ENCODE measurements at places on chromosomes 6 and 20. TPM values are rescaled to one million over a fixed set of nuclear protein-coding genes. Genes with fewer than 3 reads are reported as not detected.

DNA sequence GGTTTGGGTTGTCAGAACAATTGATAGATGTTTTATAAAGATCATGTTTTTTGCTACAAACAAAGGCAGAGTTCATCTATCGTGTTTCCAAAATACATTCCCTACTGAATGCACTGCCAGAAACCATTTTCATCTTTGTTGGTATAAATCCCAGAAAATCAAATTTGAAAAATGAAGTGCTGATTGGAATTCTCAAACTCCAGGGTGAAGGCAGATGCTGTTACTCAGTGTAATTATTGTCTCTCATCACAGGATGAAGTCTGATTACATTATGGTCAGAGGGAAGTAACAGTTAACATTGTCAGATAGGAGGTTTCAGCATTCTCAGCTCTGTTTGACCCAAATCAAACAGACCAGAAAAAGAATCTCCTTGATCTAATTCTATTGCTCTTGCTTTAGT is 198.4 kb upstream of the KCNK16 start:
- peaks cover 8% of the 10 kb centered on the region for H3K27me3 ChIP-seq
- no peak for DNase-seq
- H3K4me1 ChIP-seq: no peaks in the 10 kb centered on the region
- no peak overlapping the region for H3K27ac ChIP-seq
- no peak overlapping the region for H3K4me3 ChIP-seq

DNA sequence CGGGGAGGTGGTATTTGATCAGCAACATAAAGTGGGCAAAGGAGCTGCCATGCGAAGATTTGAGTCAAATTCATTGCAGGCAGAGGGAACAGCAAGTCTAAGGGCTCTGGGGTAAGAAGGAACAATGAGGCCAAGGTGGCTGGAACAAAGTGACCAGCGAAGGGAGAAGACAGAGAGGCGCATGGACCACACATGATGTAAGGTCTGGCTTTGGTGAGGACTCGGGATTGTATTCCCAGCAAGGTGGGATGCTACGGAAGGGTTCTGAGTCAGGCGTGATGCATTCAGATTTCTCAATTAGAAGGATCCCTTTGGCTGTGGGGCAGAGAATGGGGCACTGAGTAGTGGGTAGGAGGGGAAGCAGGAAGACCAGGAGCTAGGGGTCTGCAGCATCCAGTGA is 30.7 kb upstream of the CDH22 start:
- H3K4me1 ChIP-seq: peaks cover 3% of the 10 kb centered on the region
- no peak overlapping the region for H3K27ac ChIP-seq
- DNase-seq: no peak
- H3K27me3 ChIP-seq: peaks cover 24% of the 10 kb centered on the region
- H3K4me3 ChIP-seq: no peak overlapping the region

DNA sequence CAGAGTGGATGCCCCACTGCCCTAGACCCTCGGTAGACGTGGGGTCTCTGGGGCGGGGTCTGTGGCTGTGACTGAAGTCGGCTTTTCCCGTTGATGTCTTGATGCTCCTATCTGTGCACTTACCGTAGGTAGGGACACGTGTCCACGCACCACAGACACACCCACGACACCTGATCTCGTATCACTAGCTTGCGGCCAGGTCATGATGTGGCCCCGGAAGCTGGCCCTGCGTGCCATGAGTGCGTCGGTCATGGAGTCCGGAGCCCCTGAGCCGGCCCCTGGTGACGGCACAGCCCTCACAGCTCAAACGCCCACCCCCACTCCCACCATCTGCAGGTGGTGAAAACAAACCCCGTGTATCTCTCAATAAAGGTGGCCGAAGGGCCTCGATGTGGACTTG is 33.9 kb upstream of the MRGBP start:
- H3K36me3 ChIP-seq: no peaks in the 10 kb centered on the region
- DNase-seq: no peak
- H3K4me1 ChIP-seq: no peaks in the 10 kb centered on the region
- H3K27me3 ChIP-seq: peaks cover 7% of the 10 kb centered on the region
- peak overlapping the region; percentile 50 for H3K27ac ChIP-seq
- no peak overlapping the region for H3K4me3 ChIP-seq

DNA sequence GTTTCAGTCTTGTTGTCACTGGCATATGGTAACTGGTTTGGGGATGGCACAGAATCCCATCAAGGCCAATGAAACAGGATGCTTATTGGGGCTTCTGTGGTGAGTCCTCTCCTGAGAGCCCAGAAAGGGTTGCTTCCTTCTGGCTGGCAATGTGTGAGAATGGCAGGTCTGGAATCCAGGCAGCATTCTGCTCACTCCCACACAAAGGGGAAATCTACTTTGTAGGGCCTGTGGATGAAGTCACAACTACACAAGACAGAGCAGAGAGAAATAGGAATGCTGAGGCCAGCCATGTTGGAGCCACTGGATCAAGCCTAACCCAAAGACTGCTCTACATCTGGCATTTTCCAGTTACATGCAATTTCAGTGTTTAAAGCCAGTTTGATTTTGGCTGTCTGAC is 15.7 kb downstream of the PLAGL2 start:
- H3K4me3 ChIP-seq: no peak overlapping the region
- H3K27ac ChIP-seq: no peak overlapping the region
- no peak for DNase-seq
- no peaks in the 10 kb centered on the region for H3K27me3 ChIP-seq

GRCh38 chr6:72787391-72788031 is 165.6 kb downstream of the KCNQ5 start:
- no peaks in the 10 kb centered on the region for H3K4me1 ChIP-seq
- no peak overlapping the region for H3K4me3 ChIP-seq
- H3K27me3 ChIP-seq: no peaks in the 10 kb centered on the region
- no peaks in the 10 kb centered on the region for H3K36me3 ChIP-seq
- DNase-seq: no peak
- H3K27ac ChIP-seq: no peak overlapping the region

DNA sequence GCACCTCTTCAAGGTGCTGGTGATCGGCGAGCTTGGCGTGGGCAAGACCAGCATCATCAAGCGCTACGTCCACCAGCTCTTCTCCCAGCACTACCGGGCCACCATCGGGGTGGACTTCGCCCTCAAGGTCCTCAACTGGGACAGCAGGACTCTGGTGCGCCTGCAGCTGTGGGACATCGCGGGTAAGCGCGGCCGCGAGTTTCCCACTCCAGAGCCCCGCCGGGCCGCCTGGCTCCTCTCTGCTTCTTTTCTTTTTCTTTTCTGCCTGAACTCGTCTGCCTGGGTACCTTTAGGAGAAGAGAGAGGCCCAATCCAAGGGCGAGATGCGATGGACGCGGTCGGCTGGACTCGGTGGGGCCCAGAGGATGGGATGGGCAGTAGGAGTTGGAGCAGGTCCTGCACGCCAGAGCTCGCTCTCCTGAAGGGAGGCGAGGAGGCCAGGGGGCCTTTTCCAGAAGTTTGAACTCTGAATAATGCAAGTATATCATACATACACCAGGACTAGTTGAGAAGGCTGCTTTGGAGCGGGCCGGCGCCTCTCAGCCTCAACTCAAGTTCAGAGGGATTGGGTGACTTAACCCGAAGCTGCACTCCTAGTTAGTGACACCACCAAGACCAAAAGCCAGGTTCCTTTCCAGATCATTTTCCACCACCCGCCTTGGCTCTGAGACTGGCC is 445 bp downstream of the RAB32 start:
- H3K36me3 ChIP-seq: no peaks in the 10 kb centered on the region
- H3K27me3 ChIP-seq: peaks cover 37% of the 10 kb centered on the region
- H3K4me3 ChIP-seq: peak overlapping the region; percentile 74
- no peak for DNase-seq

DNA sequence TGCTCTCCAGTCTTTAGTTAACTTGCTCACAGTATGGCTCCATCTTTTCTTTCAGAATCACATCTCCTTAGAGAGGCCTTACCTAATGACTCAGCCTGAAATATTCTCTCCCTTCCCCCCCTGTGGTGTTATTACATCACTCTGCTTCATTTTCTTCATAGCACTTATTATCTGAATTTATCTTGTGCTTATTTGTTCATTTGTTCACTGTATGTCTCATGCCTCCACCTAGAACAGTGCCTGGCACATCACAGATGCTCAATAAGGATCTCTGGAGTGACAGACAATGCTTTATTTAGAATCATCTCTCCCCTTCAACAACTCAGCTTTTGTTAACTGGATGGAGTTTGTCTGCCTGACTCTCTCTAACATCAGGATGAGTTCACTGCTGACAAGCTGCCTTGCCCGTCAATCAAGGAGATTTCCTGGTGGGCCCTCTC is 96.6 kb upstream of the MAN1A1 start:
- peaks cover 38% of the 10 kb centered on the region for H3K4me1 ChIP-seq
- H3K27ac ChIP-seq: no peak overlapping the region
- H3K27me3 ChIP-seq: no peaks in the 10 kb centered on the region
- H3K4me3 ChIP-seq: no peak overlapping the region
- no peak for DNase-seq

DNA sequence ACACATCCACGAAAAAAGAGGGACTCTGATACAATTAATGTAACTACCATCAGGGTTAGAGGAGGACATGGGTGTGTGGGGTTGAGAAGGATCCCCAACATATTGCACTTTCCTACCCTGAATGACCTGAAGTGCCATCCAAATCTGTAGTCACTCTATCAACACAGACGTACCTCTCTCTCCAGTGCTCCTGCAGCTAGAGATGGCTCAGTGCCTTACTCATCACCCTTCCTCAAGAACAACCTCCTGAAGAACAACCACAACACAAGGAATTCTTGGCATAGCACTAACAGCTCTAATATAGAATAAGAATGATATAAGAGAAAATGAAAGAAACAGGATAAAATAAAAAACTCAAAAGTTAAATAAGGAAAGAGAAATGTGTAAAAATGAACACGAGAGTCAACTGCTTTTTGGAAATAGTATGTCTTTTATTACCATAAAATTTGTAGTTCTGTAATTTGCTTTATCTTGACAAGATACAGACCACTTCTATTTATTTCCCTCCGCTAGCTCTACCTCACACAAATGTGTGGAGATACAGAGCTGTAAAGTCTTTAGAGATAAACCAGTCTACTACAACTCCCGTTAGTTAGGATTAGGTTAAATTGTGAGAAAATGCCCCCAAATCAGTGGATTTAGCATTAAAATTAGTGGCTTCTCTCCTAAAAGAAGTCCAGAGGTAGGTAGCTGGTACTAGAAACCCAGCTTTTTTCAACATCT is 63.9 kb downstream of the REV3L start:
- no peaks in the 10 kb centered on the region for H3K36me3 ChIP-seq
- no peak for DNase-seq
- peaks cover 9% of the 10 kb centered on the region for H3K4me1 ChIP-seq
- H3K4me3 ChIP-seq: no peak overlapping the region

DNA sequence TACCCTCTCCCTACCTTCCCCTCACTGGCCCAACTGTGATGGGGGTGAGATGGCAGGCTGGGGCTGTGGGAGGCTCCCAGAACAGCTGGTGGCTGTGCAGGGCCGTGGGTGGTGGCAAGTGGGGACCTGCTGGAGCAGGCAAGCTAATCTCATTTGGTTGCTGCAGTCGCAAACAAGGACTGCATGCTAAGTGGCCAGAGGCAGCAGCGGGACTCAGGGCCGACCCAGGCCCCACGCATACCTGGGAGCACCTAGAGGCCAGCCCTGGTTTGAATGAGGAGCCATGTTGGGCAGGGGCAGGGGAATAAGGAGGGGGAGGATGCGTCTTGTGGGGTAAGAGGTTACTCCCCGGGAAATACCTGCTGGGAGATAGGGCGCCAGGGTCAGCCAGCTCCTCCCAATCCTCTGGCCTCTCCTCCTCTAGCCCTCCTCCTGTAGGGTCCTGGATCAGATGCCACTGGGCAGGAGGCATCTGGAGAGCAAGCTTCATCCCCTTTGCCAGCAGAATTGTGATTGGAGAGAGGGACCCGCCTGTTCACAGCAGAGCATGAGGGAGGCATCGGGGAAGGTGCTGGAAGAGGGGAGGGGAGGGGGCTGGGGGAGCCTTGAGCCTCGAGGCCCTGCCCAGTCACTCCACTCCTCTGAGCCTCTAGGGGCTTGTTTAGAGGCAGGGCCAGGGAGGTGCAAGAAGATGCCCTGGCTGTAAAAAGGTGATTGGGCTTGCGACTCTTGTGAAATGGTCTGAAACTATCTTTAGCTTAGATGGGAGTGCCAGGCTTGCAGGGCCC is 24.3 kb upstream of the CDH22 start:
- DNase-seq: no peak
- H3K27me3 ChIP-seq: peaks cover 6% of the 10 kb centered on the region
- H3K4me3 ChIP-seq: no peak overlapping the region
- H3K36me3 ChIP-seq: no peaks in the 10 kb centered on the region

DNA sequence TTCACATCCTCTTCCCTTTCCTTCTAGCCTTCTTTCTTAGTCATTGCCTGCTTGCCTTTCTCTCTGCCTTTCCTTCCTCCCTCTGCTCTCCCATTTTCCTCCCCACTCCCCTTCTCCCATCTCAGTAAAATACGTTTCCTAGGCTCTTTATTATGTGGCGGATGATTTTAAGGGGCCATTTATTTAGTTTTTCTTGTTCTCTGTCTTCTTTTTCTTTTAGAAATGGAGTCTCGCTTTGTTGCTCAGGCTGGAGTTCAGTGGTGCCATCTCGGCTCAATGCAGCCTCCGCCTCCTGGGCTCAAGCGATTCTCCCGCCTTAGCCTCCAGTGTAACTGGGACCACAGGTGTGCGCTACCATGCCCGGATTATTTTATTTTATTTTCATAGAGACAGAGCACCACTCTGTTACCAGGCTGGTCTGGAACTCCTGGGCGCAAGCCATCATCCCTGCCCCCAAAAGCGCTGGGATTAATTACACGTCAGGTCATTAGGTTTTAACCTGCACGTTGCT is 1.5 kb downstream of the MTHFD1L start:
- H3K4me3 ChIP-seq: peak overlapping the region; percentile 92
- peaks cover 39% of the 10 kb centered on the region for H3K4me1 ChIP-seq
- H3K36me3 ChIP-seq: peaks cover 10% of the 10 kb centered on the region
- H3K27ac ChIP-seq: peak overlapping the region; percentile 95
- H3K27me3 ChIP-seq: peaks cover 10% of the 10 kb centered on the region

GRCh38 chr6:154314084-154314483 is 42.5 kb downstream of the IPCEF1 start:
- H3K4me3 ChIP-seq: no peak overlapping the region
- no peak for DNase-seq
- no peak overlapping the region for H3K27ac ChIP-seq
- no peaks in the 10 kb centered on the region for H3K36me3 ChIP-seq
- peaks cover 11% of the 10 kb centered on the region for H3K27me3 ChIP-seq

DNA sequence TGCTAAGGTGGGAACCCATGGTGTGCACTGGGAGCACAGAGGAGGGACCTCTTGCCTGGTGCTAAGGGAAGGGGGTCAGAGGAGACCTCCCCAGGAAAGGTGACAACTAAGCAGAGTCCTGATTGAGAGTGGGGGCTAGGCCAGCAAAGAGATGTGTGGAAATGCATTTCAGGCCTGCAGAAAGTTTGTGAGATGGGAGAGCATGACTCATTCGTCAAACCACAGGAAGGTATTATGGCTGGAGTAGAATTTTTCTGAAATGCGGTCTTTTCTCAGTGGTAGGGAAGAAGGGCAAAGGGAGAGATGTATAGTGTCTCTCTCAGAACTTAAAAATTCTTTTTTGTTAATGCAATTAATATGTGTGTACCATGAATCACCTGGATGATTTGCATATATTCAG is 23.6 kb upstream of the EDN1 start:
- peaks cover 2% of the 10 kb centered on the region for H3K36me3 ChIP-seq
- no peak for DNase-seq
- H3K27me3 ChIP-seq: peaks cover 16% of the 10 kb centered on the region
- H3K4me3 ChIP-seq: no peak overlapping the region
- no peak overlapping the region for H3K27ac ChIP-seq

The PTPRT gene
- total RNA-seq: not detected

The UST gene
- 0.50 TPM for total RNA-seq

The RNF144B gene
- total RNA-seq: 1.7 TPM

The BCAS4 gene
- total RNA-seq: 7.4 TPM

The HCRTR2 gene
- not detected for total RNA-seq

The LY6G6D gene
- not detected for total RNA-seq

The C6orf15 gene
- not detected for total RNA-seq
